ENCODE measurements at places on chromosomes 13 and 19.

- peak; percentile 66 for DNase-seq
Observed at GRCh38 chr19:47813304-47813994, 8.3 kb upstream of the CRX start.

GRCh38 chr13:92460479-92460878, 766.1 kb upstream of the GPC6 start:
- DNase-seq, result no peak

GRCh38 chr13:43567608-43568007, 219.2 kb downstream of the ENOX1 start:
- DNase-seq, result no peak

- peak; percentile 66 for DNase-seq
Observed at GRCh38 chr13:30376426-30377311, 45.6 kb upstream of the UBE2L5 start.

- no peak for DNase-seq
Observed at GRCh38 chr19:12199757-12200419, 37.0 kb downstream of the ZNF136 start.

DNA sequence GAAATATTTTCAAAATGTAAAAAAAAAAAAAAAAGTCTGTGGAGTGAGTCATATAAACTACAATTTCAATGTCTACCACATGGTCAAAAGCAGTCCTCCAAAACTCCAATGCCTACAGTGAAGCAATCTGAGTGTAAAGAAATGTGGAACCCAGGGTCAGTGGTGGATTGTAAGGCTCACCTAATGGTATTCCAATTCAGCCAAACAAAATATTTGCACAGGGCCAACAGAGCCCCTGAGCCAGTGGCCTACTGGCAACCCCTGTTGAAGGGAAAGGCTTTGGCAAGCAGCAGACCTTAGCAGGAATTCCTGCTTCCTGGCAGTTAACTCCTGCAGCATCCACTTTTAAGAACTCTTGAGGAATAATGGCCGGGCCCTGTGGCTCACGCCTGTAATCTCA, 3.4 kb downstream of the DNMT1 start:
- no peak for DNase-seq

DNA sequence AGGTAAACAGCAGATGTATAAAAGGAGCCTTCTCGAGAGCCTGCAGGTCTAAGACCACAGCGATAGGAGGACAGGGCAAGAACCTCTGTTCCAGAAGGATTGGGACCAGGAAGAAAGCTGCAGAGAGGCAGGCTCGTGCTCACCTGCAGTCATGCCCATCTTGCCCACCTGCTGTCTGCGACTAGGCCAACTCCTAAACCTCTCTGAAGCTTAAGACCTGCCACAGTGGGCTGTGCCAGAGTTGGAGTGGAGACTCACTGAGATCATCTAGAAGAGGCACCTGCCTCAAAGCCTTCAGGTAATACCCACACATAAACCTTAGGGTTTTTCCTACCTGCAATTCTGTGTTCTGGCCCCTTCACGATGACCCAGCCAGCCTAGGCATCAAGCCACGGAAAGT, 68.7 kb downstream of the IRS2 start:
- no peak for DNase-seq

DNA sequence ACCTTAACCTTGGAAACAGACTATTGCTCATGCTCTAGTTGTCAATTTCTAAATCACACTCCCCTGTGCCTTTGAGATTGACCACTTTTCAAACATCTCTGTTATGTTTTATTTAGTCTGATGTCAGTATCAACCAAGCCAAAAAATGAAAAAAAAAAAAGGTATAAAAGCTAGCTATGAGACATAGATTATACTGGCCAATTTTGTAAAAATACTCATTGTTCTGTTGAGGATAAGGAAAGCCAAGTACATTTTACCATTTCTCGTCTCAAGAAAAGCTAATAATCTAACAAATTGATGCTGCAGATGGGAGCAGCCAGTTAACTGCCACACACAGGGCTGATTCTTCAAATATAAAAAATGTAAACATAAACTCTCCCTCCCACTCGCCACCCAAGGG, 572.6 kb upstream of the KLF12 start:
- no peak for DNase-seq

DNA sequence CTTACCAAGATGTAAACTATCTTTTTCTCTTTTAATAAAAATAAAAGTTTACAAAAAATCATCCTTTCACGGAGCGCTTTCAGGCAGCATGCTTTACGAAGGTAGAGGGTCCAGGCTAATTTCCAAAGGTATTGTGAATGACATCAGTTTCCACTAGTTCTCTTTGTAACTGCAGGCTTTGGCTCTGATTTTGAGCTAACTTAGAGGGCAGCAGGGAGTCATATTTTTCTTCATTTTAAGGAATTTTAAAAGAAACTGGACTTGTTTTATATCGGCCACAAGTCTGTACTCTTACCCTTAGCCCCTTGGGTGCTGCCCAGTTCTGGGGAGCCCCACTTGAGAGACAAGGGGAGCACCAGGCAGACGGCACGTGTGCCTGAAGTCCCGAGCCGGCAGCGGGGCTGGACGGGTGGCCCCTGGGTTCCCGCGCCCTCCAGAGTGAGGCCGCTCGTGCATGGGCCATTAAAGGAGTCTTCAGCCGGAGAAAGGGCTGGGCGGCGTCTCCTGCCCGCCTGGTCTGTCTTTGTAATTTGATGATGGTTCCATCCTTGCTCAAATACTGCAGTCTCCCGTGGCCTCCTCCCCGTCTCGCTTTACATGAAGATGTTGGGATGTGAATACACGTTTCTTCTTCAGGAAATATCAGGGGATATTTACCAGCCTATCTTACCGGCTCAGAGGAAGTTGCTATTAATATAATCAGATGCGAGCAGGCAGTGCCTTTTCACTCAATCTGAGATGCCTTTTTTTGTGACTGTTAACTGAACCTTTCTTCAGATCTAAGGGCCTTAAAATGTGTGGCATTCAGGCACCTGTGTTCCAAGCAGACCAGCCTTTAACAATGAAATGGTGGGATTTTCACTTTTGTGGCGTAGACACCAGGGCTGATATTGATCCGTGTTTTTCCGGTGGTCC, 67.4 kb downstream of the GGACT start:
- no peak for DNase-seq

DNA sequence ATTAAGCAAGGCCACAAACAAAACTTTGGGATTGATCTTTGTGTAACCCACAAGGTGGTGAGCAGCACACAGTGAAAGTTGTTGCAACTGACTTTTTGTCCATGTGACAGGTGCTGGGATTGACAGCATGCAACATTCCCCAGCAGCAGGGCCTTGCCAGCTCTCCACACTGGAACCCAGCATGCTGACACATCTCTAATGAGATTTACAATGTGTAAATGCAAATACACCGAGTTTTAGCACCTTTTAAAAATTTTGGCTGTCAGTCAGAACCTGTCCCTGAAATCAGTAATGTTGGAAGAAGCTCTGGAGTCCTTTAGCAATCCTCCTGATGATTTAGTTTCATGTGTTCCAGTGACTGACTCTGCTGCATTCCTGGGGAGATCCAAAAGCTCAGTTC, 16.5 kb upstream of the PCDH8 start:
- no peak for DNase-seq

DNA sequence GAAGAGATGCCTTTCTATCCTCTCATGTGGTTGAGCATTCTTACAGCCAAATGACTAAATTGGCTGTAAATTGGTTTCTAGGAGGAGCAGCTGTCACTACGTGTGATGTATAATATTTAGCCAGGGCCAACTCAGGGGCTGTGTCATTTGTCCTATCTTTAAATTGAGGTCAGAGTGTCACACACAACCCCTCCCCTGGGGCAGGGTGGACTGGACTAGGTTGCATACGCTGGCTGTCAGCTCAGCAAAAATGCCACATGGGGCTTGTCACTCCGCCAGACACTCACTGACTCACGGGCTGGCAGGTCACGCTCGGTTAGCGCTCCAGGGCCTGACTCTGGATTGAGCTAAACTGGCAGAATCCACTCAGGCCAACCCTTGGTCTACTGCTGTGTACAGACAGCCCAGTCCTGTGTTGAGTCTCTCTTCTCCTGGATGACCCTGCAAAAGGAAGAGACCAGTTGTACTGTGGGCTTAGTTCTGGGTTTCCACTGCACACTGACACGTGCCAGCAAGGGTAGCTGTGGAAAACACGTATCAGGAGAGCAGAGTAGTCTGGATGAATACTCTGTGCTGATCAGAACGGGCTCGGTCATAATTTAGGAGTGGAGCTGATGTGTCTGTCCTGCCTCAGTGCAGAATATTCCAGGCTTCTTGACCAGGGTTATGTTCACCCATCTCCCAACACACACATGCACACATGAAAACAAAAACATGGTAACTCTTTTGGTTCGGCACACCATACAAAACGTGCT, 29.1 kb downstream of the SHISA2 start:
- no peak for DNase-seq

GRCh38 chr19:3725121-3725520, 16.9 kb downstream of the TJP3 start:
- DNase-seq, result no peak

- no peak for DNase-seq
Observed at GRCh38 chr19:36139120-36139472, 770 bp upstream of the CAPNS1 start.

GRCh38 chr13:68616600-68617222, 1386.6 kb upstream of the PCDH9 start:
- DNase-seq, result no peak

DNA sequence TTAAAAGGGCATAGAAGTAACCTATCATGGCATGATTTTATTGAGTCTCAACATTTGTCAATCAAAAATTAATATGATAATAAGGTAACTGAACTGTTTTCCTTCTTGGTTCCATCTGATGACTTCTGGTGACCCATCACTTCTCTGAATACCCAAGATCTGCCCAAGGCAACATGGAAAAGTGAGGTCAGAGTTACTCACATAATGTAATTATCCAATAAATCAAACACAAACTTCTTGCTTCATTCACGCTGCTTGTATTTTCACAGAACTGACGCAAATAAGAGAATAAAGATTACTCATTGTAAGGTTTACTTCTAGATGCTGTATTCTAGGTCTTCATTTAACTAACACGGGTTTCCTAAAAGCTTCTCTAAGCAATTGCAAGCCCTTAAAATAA, 361.6 kb downstream of the RBM26 start:
- no peak for DNase-seq

DNA sequence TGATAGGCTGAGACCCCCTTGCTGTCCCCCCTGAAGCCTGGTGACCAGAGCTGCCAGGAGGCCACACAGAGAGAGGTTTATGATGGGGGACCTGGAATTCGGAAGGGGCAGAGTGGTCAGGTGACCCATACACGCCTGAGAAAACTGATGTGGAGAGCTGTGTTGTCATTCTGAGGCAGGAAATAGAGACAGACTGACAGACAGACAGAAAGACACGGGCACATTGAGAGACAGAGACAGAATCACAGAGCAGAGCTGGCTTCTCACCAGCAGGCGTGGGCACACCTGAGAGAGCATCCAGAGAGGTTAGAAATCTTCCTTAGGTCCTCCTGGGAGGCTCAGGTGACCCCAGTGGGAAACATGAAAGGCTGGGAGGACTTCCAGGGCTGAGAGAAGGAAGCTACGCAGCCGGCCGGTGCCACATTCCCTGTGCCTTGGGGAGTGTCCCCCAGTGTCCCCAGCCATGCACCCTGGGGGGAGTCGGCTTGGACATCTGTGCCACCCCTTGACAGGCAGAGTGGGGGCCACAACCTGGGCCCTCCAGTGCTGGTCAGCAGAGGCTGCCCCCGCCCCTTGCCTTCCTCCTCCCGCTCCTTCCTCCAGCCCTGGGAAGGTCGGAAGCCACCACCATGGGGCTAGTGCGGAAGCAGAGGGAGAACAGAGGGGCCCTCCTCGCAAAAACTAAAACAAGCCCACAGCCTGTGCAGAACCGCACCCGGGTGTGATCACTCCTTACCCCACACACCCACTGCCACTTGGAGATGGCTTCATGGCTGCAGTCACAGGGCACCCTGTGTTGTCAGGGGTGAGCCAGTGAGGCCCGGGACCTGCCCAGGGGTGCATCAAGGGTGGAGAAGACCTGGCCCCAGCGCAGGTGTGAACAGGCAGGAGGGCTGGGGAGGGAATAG, 2.2 kb downstream of the FFAR1 start:
- DNase-seq, result no peak

DNA sequence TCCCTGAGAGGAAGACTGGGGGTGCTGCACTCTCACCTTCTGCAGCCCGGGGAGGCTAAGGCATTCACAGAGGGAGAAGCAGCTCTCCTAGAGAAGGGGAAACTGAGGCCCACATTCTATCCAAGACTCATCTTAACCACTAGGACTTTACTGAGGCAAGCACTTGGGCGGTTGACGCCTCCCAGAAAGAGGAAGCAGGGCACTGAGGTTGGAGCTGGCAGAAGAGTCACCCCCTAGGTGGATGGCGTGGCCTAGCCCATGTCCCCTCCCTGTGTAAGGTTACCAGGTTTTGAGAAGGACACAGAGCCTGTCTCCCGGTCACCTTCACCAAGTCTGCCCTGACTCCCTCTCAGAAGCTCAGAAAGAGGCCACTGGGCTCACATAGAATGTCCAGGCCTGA, 2.7 kb downstream of the S1PR2 start:
- no peak for DNase-seq

DNA sequence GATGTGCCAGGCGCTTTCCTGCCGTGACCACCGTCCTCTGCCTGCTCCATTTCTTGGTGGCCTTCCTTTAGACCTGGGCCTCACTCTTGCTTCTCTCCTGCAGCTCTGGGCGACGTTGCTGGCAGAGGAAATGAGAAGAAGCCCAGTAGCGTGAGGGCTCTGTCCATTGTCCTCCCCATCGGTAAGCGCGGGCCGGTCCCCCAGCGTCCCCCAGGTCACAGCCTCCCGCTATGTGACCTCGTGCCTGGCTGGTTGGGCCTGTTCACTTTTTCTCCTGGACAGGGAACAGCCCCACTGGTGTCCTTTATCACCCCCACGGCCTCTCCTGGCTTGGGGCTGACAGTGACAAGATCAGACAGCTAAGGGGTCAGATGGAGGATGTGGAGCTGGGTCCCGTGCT, 27.7 kb downstream of the SPC24 start:
- DNase-seq, result no peak

DNA sequence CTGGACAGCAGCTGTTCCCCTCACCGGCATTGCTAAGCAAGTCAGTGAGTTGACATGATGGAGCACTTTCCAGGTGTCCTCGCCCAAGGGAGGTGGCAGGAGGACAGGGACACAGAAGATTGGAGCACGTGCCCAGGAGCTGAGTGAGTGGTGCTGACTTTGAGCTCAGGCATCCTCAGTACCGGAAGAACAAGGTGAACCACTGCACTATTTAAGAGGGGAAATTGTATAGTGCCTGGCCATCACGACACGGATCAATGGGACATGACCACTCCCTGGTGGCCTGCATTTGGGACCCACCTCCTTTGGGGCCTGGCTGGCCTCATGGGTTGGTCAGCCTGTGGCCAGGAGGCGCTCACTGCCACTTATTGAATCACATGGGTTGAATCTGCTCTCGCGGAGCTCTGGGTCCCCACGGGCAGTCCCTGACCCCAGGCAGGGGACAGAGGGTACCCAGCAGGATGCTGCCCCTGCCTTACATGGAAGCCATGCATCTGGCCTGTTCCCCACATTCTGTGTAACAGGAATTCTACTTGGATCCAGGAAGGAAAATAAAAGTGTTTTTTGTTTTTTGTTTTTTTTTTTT, 206.9 kb upstream of the ZNF536 start:
- no peak for DNase-seq

DNA sequence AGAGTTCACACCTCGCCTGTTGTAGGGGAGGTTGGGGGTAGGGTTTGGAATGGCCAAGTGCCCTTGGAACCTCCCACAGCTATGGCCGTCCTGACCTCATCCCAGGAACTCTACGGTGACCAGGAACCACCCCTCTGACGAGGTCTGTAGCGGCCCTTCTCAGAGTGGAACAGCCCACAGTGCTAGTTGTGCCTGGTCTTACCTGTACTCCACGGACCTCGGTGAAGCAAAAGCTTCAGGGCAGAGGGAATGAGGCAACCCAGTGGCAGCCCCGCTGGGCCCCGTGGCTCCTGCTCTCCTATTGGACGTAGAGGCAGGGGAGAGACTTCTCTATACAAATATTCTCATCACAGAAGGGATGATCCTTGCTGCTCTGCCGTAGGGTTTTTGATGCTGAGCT, 7.1 kb downstream of the TSSK6 start:
- no peak for DNase-seq

All from germinal center (tissue), 1 donor.